Stimulated activated CD8-positive, alpha-beta memory T cell treated with anti-CD3 and anti-CD28 coated beads, Interleukin-4, amount 100 ng/mL, for 24 hours (primary cell): ENCODE measurements at places on chromosomes 16 and 17.

DNA sequence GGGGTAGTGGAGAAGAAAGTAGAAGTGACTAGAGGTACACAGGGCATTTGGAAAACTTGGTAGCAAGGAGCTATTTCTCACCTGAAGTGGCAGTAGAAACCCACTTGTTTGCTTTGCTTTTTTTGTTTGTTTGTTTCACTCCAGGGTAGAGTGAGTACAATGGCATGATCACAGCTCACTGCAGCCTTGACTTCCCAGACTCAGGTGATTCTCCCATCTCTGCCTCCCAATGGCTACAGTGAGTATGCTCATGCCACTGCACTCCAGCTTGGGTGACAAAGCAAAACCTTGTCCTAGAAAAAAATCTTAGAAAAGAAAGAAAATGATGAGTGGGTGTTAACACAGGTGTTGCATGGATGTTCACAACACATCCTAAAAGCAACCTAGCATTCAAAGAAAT is 40.4 kb downstream of the SCNN1G start:
- no peak for DNase-seq

GRCh38 chr17:43750153-43750552 is 8.4 kb downstream of the SOST start:
- no peak for DNase-seq

DNA sequence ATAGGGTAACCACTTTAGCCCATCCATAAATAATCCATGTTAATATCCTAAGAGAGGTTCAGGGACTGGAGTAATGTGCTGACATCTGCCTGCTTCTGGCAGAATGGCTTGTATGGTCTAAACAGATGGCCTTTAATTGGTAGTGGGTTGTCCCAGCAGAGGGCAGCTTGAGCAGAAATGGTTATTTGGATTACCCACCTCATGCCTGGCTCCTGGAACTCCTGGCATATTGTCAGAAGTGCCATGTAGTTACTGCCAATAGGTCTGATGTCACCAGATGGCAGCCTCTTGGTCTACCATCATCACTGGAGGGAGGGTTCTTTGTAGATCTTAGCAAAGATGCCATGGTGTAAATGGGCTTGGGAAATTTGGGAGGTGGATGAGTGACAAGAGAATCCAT is 157.5 kb upstream of the SOX9 start:
- DNase-seq: no peak

GRCh38 chr17:8464941-8465340 is 29.3 kb downstream of the NDEL1 start:
- no peak for DNase-seq
